Naive thymus-derived CD8-positive, alpha-beta T cell (primary cell): ENCODE measurements at places on chromosomes 11 and 22.

- DNase-seq, result no peak
Observed at GRCh38 chr11:69035946-69036340, 12.8 kb upstream of the TPCN2 start.

DNA sequence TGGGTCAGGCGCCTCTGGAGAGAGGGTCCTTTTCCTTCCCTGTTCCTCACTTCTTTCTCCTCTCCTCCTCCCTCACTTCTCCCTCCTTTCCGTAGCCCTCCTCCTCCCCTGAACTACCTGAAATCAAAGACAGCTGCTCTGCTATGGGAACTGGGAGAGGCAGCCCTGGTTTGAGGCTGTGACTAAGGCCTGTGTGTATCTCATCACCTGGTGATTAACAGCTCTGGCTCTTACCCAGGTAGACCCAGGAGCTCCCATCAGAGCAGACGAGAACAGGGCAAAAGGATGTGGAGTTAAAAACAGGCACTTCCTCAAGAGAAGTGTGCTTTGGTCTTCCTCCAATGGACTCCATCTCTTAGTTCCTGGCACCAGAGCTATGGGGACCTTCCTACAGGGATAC, 5.8 kb downstream of the ISX start:
- DNase-seq, result no peak

DNA sequence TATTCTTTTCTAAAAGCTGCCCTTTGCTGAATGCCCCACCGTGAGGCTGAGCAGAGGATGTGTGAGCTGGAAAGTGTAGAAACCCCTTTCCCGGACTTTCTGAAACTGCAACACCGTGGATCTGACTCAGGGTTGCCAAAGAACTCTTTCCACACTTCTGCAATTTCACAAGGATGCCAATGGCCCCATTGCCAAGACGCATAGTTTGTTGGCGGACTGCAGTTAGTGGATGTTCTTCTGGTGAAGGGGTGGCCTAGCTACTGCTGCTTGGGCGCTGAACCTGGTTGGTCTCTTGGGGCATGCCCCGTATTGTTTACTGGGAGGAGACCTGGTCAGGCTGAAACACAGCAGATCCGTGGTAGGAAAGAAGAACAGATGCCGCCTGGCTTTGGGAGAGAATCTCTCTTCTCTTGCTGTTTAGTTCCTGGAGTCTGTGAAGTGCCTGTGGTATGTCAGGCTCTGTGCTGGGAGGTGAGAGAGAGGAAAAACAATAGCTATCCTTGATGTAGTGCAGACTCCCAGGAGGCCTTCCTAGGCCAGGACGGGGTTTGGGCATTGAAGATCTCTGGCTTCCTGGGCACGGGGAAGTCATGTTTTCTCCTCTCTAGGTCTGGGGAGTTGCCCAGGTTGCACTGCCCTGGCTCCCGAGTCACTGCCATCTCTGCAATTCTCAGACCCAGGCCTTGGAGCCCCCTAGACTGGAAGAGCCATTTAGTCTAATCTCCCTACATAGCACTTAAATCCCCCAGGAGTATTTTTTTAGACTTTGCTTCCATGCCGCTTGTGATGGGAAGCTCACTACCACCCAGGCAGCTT, 26.9 kb downstream of the CD82 start:
- DNase-seq, result no peak

DNA sequence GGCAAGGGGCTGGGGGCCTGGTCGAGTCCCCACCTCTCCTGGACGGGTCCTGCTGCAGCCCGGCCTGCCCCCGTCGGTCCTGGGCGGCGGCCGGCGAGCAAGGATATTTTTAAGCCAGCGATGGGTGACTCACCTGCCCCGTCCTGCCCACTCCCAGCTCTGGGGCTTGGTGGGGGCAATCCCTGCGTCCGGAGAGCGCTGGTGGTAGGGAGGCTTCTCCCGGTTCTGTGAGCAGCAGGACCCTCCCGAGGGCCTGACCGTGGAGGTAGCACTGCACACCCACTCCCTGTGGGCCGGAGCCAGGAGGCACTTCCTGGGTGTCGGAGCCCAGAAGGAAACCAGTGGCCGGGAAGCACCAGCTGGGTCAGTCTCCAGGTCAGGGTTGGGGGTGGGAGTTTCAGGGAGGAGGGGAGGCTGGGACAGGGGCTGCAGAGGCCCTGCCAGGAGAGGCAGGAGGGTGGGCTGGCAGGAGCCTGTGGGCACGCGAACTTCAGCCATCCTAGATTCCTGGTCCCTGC, 467 bp downstream of the EPS8L2 start:
- DNase-seq, result no peak

GRCh38 chr11:132590554-132590953, 941.7 kb downstream of the OPCML start:
- no peak for DNase-seq

DNA sequence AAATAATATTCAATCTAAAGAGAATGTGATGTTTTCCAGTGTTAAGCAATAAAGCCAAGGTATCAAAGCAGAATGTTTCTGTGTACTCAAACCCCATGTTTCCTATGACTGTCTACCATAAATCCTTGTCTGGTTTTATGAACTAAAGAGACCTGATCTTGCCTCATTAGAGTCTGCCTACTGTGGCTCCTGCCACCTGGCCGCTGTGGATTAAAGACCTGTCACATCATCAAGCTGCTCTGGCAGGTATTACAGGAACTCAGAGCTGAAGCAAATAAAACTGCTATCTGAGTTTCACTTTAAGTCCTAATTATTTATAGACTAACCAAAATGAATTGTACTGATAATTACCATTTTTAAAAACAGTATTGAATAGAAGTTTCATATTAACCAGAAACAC, 207.8 kb upstream of the CCDC90B start:
- DNase-seq, result no peak

GRCh38 chr22:18078329-18079041, 695 bp downstream of the PEX26 start:
- peak; percentile 20 for DNase-seq

GRCh38 chr11:64028398-64029115, 7.2 kb upstream of the FLRT1 start:
- DNase-seq, result no peak

DNA sequence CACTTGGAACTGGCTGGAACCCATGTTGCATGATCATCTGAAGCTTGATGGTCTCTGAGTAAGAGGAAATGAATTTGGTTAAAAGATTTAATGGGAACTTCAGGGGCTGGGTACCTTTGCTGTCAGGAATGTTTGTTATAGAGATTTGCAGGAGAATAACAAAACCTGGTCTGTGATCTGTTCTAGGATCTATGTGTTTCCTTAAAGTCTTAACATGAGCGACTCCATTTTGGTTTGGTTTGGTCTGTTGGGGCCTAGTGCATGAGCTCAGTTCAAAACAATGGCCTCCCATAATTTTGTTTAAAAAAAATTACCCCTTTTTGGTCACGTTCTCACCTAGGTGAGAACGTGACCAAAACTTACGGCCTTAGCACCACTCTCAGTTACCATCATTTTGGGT, 28.1 kb downstream of the TSKU start:
- DNase-seq, result no peak

GRCh38 chr11:73498343-73498742, 99.6 kb downstream of the FAM168A start:
- no peak for DNase-seq

- DNase-seq, result no peak
Observed at GRCh38 chr11:69425895-69426544, 55.4 kb upstream of the LINC01488 start.

GRCh38 chr11:119590651-119591351, 138.2 kb downstream of the NECTIN1 start:
- DNase-seq, result no peak

GRCh38 chr22:26890870-26891269, 233.5 kb downstream of the MIAT start:
- DNase-seq, result no peak

DNA sequence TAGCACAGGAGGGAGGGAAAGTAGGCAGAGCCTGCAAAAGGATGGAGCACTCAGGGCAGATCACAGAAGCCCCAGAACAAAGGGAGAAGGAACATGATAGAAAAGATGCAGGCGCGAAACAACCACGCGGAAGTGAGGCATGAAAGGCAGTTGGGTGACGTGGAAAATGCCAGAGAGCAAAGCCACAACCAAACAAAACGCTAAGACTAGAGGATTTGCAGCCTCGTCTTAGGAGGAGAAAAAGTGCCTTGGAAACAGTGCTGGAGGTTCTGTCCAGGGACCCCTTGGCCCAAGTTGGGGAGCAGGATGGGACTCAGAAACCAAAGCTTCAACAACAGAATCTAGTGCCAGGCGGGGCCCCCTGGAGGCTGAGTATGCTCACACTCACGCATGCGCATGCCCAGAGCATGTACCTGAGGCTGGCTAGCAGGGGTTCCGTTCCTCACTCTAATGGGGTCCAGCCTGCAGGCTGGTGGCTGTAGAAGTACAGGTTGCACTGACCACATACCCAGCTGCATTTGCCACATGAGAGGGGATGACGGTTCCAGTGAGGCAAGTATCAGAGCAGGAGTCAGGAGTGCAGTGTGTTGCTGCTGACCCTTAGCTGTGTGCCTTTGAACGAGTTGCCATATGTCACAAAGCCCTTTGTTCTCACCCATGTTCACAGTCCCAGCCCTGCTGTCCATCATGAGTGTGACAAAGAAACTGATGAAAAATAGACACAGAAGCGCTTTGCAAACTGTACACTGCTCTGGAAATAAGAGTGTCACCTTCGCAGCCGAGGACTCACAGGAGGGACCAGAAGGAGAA, 568.6 kb upstream of the CADM1 start:
- no peak for DNase-seq

GRCh38 chr22:25760848-25761595, 19.0 kb downstream of the MYO18B start:
- no peak for DNase-seq

DNA sequence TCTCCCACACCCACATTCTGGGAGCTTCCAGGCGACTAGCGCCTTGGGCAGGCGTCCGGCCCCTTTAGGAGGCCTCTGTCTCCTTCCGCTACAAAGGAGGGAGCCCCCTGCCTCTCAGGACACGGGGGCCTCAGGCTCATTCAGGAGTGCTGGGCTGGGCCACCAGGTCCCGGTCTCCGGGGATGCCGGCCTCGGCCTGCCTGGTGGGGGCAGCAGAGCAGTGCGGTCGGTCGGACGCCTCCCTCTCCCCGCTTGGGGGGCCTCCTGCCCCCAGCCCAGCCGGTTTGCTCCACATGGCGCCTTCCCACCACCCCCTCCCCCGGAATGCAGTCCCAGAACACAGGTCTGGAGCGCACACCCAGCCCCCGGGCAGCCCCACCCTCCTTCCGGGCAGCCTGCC, 21.9 kb downstream of the MRPL23 start:
- DNase-seq, result no peak

GRCh38 chr22:44225091-44225689, 44.5 kb downstream of the PARVG start:
- DNase-seq, result no peak

GRCh38 chr22:22469527-22469926, 39.0 kb downstream of the ZNF280B start:
- no peak for DNase-seq

GRCh38 chr11:128520206-128520887, 67.0 kb downstream of the ETS1 start:
- no peak for DNase-seq
